ENCODE measurements at places on chromosomes 16 and 17. TPM values are rescaled to one million over a fixed set of nuclear protein-coding genes. Genes with fewer than 3 reads are reported as not detected.

The ATP2A3 gene
- 1.7 TPM for total RNA-seq

The GDPD3 gene
- total RNA-seq: 3.2 TPM

The HSD17B2 gene
- not detected for total RNA-seq

The MSI2 gene
- total RNA-seq: 23.1 TPM

The PRAC2 gene
- not detected for total RNA-seq

The BICDL2 gene
- not detected for total RNA-seq

The KRT25 gene
- not detected for total RNA-seq

The KRT23 gene
- total RNA-seq: not detected

The HEATR9 gene
- total RNA-seq: not detected

The SPIRE2 gene
- 3.2 TPM for total RNA-seq

DNA sequence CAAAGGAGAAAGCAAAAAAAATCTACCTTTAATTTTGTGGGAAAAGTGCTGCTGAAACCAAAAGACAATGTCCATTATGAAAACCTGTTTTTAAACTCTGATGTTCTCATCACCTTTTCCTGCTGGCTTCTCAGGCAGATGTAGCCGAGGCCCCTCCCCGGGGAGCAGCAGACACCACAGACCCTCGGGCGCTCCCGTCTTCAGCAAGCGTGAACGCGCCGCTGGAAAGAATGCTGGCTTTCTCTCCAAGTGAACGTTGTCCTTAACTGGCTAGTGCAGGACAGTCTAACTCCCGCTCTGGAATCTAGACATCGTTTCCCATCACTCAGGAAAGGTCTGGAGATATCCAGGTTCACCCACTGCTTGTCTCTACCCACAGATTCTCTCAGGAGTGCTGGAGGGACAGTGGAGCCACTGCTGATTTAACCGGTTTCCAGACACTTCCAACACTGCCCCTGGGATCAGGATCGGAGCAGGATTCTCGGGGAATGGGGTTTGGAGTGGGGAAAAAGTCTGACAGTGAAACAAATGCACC lies 211.2 kb downstream of the RBFOX3 start:
- DNase-seq: no peak

GRCh38 chr17:45809499-45809898 lies 25.4 kb downstream of the CRHR1 start:
- no peak for DNase-seq

GRCh38 chr17:76550712-76551615 lies 11.1 kb downstream of the PRCD start:
- no peak for DNase-seq

DNA sequence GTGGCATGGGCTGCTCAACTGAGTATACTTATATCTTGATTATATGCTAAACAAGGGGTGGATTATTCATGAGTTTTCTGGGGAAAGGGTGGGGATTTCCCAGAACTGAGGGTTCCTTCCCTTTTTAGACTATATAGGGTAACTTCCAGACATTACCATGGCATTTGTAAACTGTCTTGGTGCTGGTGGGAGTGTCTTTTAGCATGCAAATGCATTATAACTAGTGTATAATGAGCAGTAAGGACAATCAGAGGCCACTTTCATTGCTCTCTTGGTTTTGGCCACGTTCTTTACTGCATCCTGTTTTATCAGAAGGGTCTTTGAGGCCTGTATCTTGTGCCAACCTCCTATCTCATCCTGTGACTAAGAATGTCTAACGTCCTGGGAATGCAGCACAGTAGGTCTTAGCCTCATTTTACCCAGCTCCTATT lies 12.0 kb downstream of the PRR11 start:
- no peak for DNase-seq

- peak; percentile 93 for DNase-seq
Observed at GRCh38 chr16:70250748-70251628, 752 bp downstream of the EXOSC6 start.

GRCh38 chr16:76574651-76575050 lies 297.4 kb downstream of the CNTNAP4 start:
- no peak for DNase-seq

- DNase-seq: no peak
Observed at GRCh38 chr17:28279411-28279810, 39.6 kb upstream of the TMEM97 start.

DNA sequence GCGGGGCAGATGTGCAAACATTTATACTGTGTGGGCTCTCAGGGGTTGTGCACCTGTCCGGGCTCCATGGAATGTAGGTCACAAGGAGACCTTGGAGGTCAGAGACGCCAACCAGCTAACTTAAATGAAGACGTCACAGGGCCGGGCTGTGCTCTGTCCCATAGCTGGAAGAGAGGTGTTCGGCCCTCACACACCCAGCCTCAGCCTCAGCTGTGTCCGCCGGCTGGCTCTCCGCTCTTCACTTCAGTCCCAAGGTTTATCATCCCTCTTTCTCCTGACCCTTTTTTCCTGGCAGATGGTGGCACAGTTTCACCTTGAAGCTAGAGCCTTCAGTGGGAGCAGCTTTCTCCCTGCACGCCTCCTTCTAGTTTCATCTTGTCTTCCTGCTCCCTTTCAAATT lies 6.0 kb upstream of the RBFOX3 start:
- DNase-seq: no peak

DNA sequence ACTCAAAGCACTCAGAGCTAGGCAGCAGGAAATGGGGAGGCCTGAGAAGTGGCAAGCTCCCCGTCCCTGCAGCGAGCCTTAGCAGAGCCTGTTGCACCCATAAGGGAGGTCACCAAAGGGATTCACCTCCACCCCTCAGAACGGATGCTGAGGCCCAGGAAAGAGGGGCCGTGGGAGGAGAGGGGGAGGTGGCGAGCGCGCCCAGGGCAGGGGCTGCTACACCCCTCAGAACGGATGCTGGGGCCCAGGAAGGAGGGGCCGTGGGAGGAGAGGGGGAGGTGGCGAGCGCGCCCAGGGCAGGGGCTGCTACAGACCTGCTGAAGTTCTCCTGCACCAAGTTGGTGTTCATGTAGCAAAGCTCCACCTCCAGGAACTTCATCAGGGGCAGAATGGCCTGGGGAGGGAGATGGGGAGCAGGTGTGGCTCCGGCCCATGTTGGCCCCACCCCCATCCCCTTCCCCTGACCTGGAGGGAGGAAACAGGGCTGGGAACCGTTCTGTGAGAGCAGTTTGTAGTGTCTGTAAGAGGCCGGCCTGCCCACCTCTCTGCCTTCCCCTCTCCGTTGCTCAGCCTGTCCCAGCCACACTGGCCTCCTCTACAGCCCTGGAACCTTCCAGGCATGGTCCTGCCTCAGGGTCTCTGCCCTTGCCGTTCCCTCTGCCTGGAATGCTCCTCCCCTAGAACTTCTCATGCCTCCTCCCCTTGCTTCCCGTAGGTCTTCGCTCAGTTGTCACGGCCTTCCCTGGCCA lies 11.4 kb downstream of the UNC13D start:
- DNase-seq: no peak

DNA sequence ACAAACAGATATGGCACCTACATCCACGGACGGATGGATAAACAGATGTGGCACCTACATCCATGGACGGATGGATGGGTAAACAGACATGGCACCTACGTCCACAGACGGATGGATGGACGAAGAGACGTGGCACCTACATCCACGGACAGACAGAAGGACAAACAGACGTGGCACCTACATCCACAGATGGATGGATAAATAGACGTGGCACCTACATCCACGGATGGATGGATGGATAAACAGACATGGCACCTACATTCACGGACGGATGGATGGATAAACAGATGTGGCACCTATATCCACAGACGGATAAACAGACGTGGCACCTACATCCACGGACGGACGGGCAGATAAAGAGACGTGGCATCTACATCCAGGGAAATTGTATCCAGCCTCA lies 45.6 kb downstream of the TIMM22 start:
- peak; percentile 46 for DNase-seq

DNA sequence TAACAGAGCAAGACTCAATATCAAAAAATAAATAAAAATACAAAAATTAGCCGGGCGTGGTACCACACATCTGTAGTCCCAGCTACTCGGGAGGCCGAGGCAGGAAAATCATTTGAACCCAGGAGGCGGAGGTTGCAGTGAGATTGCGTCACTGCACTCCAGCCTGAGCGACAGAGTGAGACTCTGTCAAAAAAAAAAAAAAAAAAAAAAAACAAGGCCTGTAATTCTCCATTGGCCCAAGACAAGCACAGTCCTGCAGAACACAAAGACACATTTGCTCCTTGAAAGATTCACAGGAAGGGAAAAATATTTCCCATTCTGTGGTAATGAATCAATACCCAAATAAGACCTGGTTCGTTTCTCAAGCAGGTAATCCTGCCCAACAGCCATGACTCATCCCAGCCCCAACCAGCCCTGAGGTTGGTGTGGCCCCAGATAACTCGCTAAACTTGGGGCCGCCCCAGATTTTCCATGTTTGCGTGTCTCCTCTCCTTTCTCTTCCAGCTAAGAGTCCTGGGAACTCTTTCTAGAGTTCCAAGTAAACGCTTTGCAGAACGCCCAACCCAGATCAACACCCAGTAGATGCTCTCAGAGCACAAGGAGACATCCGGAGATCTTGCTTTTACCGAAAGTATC lies 40.3 kb upstream of the SNN start:
- no peak for DNase-seq

DNA sequence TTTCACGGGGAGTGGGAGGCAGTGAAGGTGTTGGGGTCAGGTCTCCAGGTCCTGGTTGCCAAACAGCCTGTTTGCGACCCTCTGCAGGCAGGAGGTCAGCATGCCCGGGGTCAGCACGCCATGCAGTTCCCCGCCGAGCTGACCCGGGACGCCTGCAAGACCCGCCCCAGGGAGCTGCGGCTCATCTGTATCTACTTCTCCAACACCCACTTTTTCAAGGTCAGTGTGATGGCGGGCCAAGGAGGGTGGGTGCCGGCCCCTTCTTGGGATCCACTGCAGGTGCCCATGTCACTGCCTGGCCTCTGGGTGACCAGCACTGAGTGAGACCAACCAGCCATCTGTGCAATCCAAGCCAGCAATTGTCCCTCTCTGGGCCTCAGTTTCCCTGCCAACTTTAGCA lies 21.3 kb downstream of the ADGRG5 start:
- no peak for DNase-seq

GRCh38 chr16:20868890-20869289 lies 31.3 kb downstream of the DCUN1D3 start:
- DNase-seq: no peak

GRCh38 chr16:11674818-11675560 lies 6.7 kb downstream of the SNN start:
- peak; percentile 64 for DNase-seq

GRCh38 chr17:48335858-48336500 lies 94.0 kb downstream of the SKAP1 start:
- no peak for DNase-seq

GRCh38 chr16:53183442-53183841 lies 128.7 kb downstream of the CHD9 start:
- no peak for DNase-seq

DNA sequence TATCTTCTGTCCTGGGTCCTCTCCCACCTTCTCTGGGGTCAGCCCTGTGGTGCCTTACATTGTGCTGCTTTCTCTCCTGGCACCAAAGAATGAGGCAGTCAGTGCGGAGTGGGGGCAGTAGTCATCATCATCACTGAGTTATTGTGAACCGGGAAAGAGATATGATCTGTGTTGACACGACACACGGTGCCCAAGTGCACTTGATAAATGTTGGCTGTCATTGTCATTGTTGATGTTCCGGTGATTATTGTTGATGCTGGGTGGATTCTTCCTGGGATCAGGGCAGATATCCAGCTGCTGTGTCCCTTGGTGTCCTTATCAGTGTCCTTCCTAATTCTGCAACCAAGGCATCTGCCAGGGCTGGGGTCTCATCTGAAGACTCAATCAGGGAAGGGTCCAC lies 121.7 kb downstream of the ABCC6 start:
- DNase-seq: no peak

GRCh38 chr16:8648877-8649276 lies 25.5 kb upstream of the ABAT start:
- no peak for DNase-seq

DNA sequence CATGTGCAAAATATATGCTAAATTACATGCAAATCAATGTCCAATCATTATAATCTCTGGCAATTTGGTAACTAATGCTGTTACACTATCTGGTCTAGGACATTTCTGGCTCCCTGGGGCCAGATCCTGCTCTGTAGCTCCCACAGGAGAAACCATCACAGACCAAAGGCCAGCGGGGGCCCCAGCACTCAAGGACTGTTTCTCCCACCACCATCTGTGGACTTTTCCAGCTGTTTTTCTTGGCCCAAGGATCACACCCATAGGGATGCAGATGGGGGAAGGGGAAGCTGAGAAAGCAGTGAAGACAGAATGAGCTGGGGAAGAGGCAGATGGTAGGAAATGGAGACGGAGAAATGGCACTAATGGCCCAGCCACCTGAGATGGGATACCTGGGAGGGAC lies at the start of gene HIGD1B:
Gene HIGD1B (plus strand): TSS at position 298 of the 400 bp plus-strand sequence. CDS start 270 bp downstream, outside the sequence.
- DNase-seq: no peak

DNA sequence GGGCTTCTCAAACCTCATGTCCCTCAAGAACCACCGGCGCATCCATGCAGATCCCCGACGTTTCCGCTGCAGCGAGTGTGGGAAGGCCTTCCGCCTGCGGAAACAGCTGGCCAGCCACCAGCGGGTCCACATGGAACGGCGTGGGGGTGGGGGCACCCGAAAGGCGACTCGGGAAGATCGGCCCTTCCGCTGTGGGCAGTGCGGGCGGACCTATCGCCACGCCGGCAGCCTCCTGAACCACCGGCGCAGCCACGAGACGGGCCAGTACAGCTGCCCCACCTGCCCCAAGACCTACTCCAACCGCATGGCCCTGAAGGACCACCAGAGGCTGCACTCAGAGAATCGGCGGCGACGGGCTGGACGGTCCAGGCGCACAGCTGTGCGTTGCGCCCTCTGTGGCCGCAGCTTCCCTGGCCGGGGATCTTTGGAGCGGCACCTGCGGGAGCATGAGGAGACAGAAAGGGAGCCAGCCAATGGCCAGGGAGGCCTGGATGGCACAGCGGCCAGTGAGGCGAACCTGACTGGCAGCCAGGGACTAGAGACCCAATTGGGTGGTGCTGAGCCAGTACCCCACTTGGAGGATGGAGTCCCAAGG lies 5.9 kb downstream of the ZNF646 start:
- peak; percentile 94 for DNase-seq

DNA sequence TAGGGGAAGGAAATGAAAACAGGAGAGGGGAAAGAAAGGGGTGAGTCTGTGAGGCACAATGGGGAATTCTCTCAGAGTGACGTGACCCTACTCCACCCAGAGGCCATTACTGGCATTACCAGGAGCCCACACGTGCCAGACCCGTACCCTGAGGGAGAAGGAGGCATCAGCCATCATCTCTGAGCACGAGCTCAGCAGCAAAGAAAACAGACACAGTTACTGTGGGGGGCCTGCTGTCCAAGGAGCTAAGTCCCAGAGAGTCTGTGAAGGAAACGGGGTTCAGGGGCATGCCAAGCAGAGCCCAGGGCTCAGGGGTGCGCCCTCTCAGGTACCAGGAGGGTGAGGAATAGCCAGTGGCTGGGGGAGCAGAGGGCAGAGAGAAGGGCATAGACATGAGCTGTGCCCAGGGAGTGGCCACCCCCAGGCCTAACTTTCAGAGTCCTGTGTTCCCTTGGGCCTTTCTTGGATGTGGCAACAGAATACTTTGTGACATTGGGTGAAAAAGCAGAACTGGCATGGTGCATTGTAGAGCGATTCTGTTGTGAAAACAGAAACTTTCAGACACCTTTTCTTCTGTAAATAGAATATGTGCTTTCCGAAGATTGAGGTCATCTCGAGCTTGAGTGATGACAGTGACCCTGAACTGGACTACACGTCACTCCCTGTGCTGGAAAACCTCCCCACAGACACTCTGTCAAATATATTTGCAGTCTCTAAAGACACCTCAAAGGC lies 11.3 kb downstream of the TAF1C start:
- DNase-seq: no peak
